ENCODE measurements at places on chromosomes 6 and 20.

DNA sequence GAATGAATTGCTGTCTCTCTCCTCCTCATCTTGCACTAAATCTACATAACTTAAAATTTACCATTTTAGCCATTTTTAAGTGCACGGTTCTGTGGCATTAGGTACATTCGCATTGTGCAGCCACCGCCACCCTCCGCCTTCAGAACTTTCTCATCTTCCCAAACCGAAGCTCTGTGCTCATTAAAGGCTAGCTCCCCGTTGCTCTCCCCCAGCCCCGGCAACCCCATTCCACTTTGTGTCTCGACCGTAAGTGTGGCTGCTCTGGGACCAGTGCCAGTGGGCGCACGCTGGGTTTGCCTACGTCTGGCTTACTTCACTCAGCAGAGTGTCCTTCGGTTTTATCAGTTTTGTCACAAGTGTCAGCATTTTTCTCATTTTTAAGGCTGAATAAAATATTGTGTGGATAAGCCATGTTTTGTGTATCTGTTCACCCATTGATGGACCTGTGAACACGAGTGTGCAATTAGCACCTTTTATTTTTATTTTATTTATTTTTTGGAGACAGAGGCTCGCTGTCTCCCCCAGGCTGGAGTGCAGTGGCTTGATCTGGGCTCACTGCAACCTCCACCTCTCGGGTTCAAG, 16.8 kb downstream of the SLC17A9 start:
- no peak for DNase-seq

GRCh38 chr20:63900413-63900812, 5.5 kb downstream of the DNAJC5 start:
- no peak for DNase-seq

GRCh38 chr6:118680452-118681095, 29.2 kb upstream of the CEP85L start:
- no peak for DNase-seq

DNA sequence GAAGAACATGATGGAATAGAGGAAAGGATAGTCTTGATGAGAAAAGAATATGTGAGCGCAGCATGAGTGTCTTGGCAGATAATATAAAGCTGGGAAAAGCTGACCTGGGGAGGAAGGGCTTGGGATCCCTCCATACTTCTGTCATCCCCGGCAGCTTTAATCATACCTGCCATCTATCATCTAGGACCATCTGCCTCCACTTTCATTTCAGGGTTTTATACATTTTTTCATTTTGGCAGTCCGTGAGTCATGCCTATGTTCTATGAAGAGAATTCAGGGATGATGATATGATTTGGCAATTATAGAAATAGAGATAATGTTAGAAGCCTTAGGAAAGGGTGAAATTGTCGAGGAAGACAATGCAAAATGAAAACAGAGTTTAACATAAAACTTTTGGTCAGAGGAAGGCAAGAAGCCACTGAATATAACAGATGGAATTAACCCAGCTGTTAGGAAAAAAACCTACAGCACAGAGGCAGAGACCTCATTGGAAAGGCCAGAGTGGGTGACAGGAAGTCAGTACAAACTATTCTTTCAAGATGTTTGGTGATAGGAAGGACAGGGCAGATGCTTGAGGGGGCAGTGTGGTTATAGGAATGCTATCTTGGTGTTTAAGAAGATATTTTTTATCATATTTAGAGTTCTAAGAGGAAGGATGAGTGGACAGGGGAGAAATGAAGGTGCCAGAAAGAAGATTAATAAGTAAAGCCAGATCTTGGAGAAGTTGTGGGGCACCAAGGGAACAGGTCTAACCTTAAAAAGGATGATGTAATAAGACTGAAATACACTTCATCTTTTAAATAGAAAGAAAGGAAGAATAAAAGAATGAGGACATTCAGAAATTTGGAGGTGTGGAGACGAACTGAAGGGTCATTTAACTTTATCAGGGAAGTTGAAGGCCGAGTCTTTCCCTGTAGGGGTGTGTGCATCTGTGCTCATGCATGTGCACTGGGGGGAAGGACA, 37.8 kb downstream of the MARCKS start:
- DNase-seq: no peak

DNA sequence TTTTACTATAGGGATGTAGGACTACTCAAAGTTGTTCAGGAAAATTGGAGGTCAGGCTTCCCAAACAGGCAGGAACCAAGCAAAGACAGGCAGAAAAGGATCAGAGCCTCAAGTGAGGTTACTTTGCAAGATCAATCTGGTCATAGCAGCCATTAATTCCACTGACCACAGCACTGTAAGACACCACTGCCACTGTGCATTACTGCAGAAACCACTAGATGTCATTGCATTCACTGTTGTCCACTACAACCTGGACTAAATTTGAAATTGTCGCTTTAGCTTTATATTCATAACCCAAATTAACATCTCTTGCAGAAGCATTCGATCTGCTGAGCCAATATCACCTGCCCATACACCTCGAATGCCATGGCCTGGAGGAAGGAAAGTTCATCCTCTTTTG, 126.9 kb upstream of the UFL1 start:
- DNase-seq: no peak

GRCh38 chr6:83467620-83468036, 36.8 kb upstream of the ME1 start:
- DNase-seq: no peak

DNA sequence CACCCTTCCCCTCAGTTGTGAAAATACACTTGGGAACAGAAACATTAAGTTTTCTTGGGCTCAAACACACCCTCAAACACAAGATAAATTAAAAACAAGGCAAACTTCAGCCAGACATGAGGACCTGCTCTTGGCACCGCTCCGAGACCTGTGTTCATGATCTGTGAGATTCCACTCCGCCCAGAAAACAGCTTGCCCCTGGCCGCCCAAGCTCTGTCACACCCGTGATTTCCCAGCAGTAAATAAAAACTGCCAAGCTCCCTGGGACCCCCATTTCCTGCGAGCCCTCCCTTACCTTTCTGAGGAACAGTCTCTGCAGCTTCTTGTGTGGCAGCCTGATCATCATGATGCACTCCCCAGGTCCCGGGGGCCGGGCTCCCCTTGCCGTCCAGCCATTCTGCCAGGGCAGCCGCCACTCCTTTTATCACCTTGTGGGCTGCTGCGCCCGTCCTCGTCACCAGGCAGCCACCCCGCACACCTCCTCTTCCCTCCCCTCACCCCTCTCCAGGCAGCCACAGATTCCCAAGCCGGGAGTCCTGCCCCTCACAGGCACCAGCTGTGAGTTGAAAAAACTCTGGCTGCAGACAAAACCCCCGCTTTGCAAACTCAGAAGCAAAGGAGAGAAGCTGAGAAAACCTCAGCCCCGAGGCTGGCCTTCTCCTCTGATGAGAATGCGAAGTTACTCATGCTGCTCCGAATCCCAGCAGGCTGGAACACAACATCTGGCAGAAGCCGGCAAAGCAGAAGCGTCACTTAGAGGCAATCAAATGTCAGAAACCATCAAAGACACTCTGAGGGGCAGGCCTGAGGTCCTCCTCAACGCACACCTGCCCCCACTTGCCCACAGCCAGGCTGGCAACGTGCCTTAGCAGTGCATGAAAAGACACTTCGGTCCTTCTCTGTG, 130.4 kb upstream of the RPS6KA2 start:
- no peak for DNase-seq

- no peak for DNase-seq
Measured at GRCh38 chr6:132598473-132598872, 8.9 kb upstream of the TAAR5 start.

- DNase-seq: no peak
Measured at GRCh38 chr20:63188159-63188442, 27.8 kb downstream of the YTHDF1 start.

DNA sequence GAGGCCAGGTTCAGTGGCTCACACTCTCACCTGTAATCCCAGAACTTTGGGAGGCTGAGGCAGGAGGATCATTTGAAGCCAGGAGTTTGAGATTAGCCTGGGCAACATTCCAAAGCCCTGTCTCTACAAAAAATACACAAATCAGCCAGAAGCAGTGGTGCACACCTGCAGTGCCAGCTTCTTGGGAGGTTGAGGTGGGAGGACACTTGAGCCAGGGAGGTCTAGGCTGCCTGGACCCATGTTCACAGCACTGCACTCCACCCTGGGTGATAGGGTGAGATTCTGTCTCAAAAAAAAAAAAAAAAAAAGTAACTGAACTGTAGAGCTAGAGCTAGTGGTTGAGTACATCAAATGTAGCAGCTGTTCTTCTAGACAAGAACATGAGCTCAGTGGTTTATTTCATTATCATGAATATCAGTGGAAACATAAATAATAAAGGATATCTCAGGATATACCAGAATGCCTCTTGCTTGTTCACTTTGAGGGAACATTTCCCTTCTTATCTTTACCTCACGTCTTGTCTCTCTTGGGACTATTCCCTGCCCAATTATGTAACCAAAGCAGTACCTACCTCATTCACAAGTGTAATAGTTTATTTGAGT, 17.6 kb downstream of the NANP start:
- no peak for DNase-seq

DNA sequence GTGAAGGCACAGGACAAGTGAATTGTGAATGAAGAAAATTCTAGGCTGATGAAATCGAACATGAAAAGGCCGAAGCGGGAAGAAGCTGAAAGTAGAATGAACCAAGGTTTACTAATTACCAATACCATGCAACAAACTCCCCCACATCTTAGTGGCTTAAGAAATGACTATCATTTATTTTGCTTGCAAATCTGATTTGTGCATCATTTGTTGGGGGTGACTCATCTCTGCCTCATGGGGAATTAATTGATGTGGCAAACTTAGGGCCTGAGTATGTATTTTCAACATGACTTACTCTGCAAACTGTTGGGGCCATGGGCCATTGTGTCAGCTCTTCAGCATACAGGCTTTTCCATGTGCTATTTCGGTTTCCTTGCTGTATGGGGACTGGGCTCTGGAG, 26.8 kb downstream of the PPP1R14C start:
- DNase-seq: no peak

- no peak for DNase-seq
Measured at GRCh38 chr20:35010405-35011192, 54.9 kb downstream of the MYH7B start.

DNA sequence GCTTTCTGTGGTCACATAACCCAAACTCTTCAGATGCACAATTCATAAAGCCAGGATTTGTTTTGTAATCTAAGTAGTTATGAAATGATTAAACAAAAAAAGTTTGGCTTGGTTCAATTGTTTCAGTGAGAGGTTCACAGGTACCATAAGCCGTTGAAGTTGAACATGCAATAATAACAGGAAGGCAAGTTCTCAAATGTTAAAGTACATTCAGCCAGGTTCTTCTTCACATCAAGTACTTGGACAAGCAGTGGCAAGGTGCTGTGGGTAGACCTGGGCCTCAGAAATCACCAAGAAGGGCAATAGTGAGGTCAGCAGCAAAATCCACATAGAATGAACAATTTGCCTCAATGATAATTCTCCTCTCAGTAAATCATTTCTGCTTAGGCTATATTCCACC, 175.5 kb downstream of the EPM2A start:
- DNase-seq: no peak

- no peak for DNase-seq
Measured at GRCh38 chr20:33910056-33910455, 83.7 kb upstream of the RALY start.

DNA sequence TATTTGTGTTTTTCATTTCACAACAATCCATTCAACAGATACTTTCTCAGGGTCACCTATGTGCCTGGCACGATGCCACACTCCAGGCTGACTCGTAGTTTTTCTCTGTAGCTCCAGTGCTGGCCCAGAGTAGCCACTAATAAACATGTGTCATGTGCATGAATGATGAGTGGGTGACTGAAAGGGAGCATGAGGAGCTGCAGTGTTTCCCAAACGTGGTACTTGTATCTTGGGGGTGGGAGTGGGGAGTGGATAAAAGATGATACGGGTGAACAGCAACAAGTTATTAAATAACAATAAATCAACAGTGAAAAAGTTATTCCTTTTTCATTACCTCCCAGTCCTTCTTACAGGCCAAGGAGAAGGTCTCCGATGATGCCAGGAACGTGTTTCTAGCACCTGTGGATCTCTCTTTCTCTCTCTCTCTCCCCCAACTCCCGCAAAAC, 17.1 kb downstream of the SRXN1 start:
- DNase-seq: no peak

- DNase-seq: no peak
Measured at GRCh38 chr20:37797669-37798175, 103.9 kb downstream of the CTNNBL1 start.

GRCh38 chr20:40771308-40771610, 82.2 kb upstream of the MAFB start:
- DNase-seq: no peak

DNA sequence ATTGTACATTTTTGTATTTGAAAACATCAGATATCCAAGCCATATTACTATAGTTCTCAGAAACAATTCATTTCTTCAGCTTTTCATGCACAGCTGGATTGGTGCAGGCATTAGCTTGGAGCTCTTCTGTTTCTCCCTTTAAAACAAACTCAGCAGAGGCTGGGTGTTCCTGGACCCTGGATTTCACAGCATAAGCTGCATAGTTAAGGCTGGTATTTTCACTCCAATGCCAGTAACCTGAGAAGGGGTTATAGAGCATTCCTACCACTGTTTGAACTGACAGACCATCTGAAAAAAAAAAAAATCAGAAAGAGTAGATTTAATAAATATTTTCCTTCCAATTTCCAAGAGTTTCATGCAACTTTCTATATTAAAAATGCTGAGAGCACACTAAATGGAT, 20.1 kb upstream of the FAXC start:
- no peak for DNase-seq

DNA sequence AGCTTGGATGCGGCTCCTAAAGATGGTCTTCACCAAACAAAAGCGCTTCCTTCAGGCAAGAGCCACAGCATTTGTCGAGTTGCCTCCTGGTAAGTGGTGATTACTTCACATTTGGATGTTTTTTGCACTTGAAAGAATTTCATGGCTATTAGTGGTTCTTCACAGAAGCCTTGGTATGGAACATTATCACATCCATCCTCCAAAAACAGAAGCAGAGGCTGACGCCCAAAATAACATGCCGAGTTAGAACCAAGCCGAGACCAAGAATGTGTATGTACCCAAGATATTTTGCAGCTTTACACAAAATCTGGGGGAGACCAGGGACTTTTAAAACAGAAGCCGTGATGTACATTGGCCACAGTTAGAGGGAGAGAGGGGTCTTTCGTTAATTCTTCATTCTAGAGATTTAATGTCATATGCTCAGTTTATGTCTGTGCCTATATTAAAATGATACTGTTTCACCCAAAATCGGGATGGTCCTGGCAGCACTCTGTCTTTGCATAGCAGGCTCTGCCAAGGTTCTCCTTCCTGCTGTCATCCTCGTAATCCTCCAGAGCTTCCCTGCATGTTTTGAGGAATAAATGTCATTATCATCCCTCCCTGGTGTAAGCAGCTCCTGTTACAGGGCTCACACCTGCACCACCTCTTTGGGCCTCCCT, 109.3 kb downstream of the TMEM242 start:
- DNase-seq: no peak

DNA sequence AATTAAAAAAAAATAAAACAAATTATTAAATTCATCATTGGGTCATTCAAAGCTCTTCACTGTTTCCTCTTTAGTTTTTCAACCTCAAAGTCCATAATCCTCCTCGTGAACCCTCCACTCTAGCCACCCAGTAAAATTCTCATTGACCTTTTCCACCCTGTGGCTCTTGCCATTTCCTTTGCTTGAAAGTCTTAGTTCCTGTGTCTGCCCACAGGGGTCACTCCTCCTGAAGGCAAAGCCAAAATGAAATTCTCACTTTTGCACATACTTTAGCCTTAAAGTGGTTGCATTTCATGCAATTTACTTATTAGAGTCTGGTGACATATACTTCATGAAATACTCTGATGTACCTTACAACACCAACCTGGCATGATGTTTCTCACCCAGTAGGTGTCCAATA, 263.7 kb downstream of the BMP2 start:
- DNase-seq: no peak

Data from stimulated activated CD8-positive, alpha-beta memory T cell treated with anti-CD3 and anti-CD28 coated beads, Interleukin-12 subunit alpha, Interleukin-12 subunit beta, amount 100 ng/mL, for 4 hours (primary cell).